ENCODE measurements at places on chromosomes 2 and 18.

DNA sequence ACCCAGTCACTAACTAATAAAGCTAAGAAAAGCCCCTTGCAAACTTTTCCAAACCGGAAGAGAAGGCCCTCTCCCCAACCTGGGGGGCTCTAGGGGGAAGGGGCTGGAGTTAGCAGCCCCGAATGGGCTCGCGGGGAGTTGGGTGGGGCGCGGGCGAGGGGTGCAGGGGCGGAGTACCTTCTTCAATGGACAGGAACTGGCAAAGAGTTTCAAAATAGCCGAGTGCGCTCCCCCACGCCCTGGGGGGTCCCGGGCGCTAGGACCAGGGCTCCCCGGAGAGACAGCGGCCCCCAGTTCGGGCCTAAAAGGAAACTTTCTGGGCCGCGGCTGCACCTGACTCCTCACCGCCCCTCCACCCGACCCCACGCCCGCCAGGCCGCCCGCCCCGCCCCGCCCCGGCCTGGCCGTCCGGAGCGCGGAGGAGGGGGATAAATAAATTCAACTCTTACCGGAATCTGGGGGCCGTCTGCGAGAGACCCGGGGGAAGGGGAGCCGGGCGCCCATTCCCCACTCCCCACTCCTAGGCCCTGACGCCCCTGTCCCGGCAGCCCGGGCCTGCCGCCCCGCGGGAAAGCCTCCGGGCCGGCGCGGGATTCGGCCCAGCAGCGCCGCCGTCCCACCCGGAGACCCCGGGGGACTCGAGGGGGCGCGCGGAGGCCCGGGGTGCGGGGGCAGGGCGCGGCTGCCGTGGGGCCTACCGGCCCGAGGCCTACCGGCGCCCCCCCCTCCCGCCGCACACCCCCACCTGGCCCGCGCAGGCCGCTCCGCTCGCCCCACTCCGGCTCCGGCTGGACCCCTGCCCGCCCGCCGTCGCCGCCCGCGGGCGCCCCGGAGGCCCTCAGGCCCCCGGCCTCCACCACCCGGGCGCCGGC lies 868 bp downstream of the INO80D start:
- no peak for DNase-seq

DNA sequence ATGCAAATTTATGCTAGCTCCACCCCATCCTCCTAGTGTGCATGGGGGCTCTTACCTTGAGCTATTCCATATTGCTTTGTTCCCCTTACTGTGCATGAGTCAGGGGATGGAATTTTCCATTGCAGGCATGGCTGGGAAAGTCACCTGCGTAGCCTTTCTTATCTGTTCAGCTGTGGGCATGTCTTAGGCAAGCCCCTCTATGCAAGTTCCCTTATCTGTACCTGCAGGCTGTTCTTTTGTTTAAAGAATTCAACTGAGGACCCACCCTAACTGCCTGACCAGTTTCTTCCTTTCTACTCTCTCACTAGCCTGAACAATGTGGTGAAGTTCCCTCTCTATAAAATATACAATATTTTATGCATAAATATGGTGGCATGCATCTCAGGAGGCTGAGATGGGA lies 54.2 kb upstream of the CDCA7 start:
- DNase-seq: no peak

- DNase-seq: no peak
Observed at GRCh38 chr2:16931441-16931840, 265.8 kb upstream of the CYRIA start.

GRCh38 chr2:196263181-196263747 lies 91.9 kb upstream of the STK17B start:
- DNase-seq: no peak

DNA sequence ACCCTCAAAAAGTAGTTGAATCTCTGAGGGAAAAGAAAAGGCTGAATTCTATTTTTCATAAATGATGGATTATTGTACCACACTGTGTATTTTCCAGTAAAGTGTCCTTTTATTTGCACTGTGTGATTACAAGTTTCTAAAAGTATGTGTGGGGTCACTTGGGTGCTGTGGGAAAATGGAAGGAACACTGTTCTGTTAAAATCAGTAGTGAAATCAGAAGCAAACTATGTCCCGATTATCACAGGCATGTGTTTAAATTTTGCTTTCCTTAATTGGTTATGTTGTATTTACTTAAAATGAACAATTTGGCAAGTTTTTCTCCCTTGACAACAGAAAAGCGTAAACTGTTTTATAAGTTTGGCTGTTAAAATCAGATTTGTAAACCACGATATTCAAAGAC lies 353.1 kb downstream of the ARHGAP15 start:
- no peak for DNase-seq

DNA sequence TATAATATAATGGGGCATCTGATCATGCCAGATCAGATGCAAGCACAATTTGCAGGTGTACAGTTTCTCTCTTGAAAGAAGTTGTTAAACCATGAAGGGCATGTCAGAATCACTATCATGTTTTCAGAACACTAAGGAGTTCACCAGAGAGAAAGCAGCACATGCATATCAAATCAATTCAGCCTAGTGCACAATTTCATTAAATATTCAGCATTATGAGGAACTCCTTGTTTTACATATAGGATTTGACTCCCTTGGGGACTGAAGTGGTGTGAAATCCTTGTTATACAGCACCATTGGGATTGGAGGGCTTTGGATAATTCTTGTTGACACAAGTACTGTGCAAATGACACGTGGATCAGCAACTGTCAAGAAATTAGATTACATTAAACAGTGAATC lies 562.1 kb upstream of the KLHL29 start:
- no peak for DNase-seq

GRCh38 chr2:232246245-232246644 lies 132.3 kb upstream of the ALPP start:
- DNase-seq: no peak

- DNase-seq: no peak
Observed at GRCh38 chr2:46493241-46493970, 14.0 kb downstream of the TMEM247 start.

DNA sequence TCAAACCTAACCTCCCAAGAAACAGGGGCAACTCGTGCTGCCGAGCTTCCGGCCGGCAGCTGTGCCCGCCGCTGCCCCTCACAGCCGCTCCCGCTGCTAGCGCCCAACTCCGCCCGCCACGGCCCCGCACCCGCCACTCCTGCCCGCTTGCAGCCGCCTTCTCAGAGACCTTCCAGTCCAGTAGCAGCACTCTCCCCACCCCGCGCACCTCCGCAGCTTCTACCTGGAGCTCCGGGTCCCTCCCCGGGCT lies 722 bp upstream of the C2orf15 start:
- DNase-seq: no peak

DNA sequence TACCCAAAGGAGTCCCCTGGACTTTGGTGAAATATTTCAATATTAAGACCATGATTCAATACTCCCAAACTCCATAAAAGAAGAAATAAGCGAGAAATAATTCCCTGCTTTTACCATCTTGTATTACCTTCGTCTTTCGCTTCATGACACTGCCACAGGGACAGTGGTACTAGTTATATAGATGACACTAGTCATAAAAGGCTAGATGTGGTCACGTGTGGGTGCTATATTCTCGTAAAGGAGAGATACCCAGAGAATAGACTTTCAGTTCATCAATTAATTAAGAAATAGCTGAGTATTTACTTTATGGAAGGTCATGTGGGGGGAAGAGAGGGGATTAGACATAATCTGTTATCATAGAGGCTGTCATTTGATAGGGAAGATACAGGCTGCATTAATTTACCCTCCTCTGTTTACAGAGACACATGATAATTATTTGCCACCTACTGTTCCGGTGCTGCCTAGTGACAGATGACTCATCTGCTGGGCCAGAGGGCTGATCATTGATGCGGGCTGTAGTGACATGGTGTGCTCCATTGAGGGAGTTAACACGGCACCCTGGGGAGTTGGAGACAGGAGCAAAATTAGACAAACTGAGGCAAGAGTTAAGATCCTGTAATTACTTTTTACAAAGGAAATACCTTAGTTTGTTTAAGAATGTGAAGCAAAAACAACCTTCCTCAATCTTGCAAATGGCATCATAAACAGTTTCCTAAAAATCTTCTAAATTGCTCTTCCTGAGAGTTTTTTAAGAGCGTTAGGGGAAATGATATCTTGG lies 78.2 kb upstream of the ITGB6 start:
- DNase-seq: no peak

DNA sequence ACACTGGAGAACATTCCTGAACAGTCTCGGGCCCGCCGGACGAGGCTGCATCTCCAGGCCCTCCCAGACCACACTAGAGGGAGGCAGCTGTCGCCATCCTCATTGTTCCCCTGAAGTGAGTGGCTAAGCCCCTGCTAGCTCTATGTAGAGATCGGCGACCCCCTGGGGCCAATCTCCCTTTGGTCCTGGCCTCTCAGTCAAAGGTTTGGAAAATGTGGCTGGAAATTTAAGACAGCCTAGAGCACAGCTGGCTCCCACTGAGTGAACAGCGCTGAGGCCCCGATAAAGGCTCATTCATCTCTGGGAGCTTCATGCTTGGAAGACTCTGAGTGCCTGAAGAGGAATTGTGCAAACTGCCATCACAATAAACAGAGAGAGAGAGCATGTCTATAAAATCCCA lies 360.3 kb downstream of the CLIP4 start:
- no peak for DNase-seq

GRCh38 chr2:241473399-241473798 lies 35.0 kb downstream of the STK25 start:
- DNase-seq: no peak

DNA sequence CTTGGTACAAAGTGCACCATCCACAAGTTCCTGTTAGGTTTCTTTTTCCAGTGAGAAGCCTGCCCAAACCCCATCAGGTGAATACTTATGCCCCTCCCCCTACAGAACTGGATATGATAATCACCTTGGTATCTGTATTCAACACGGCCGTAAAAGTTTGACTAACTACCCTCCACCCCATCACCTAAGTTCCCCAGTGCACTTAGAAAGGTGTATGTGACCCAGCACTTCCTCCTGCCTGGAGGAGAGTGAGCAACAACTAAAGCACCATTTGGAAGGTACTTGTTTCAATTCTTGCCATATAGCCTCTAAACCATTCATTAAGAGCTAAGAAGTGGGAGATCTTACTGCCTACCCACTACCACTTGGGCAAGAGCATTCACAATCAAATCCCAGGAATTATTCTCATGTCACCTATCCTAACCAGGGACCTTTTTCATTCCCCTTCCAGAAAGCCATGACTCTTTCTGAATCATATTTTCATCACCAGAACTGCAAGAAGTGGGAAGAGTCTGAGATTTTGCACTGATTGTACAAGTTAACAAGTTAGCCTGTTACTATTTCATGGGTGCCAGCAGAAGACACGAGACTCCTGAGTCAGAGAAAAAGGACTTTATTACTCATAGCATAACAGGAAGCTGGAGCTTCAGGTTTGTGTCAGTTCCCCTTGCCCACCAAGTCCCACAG lies 53.5 kb upstream of the NDUFV2 start:
- no peak for DNase-seq

DNA sequence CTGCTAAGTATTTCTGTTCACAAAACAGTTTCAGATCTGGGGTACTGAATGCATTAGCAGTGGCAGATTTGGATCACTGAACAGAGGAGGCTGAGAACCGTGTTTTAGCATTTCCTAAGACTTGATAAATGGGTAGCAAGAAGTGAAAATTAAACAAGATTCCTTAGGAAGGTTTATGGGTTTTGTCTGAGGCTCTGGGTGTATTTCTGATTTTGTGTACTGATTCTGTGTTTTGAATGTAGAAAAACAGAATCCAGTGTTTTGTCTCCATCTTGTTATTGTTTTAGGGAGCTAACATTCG lies 1.4 kb downstream of the FAM117B start:
- no peak for DNase-seq

- DNase-seq: no peak
Observed at GRCh38 chr2:181792906-181793305, 98.6 kb upstream of the ITPRID2 start.

- no peak for DNase-seq
Observed at GRCh38 chr18:74023220-74023619, 124.4 kb downstream of the FBXO15 start.

DNA sequence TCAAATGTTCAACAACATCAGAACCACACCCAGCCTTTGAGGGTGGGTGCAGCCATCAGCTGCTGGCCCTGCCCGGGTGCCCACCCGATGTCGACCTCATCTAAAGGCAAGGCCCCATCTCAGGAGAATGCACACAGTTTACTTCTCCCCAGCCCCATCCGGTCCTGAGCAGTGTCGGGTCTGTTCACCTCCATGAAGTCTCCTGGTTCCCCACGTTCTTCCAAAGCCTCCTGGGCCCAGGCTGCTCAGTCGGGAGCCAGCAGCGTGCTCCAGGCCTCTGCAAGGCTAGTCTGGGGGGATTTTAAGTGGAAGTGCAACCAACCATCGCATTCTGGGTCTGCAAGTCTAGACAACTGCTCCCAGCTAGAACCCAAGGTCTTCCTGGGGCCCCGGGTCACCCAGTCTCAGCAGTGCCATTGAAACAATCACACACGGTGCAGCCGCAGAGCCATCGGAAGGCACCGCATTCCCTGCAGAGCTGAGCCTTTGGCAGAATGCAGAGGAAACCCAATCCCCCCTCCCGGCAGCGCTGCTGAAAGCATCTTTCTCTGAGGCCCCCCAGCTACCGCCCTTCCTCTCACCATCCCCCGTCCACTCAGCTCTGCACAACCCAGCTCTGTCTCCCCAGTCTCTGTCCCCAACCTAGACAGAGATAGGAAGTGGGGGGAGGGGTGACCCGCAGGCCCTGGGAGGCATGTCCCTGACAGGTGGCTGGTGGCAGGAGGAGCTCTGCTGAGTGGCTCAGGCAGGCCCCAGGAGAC lies 8.5 kb downstream of the ESPNL start:
- DNase-seq: no peak

GRCh38 chr2:32192418-32192817 lies 26.8 kb downstream of the SLC30A6 start:
- no peak for DNase-seq

DNA sequence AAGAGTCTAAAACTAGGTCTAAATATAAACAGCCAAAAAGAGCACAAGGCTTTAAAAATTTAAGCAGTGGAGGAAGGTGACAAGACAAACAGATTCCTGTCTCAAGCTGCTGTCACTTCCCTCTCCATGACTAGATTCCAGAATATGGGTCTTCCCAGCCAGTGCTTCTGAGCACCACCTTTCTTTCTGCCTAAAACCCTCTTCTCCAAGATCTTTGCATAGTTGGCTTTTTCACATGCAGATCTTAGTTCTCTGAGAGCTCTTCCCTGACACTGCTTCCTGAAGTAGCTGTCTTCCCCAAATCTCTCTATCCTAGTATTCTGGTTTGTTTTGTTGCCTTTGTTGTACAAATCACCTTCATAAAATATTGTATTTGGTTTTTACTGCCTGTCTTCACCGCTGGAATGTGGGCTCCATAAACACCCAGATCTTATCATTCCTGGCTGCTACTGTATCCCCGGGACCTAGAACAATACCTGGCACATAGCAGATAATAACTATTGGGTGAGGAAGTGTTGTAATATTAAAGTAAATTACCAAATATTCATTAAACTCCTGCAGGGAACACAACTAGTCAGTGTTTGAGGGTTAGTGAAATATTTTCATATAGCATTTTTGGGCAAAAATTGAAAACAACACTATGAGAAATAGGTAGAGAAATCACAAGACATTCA lies 150.2 kb downstream of the CCDC85A start:
- DNase-seq: no peak
